ENCODE measurements at places on chromosomes 2 and 18.

DNA sequence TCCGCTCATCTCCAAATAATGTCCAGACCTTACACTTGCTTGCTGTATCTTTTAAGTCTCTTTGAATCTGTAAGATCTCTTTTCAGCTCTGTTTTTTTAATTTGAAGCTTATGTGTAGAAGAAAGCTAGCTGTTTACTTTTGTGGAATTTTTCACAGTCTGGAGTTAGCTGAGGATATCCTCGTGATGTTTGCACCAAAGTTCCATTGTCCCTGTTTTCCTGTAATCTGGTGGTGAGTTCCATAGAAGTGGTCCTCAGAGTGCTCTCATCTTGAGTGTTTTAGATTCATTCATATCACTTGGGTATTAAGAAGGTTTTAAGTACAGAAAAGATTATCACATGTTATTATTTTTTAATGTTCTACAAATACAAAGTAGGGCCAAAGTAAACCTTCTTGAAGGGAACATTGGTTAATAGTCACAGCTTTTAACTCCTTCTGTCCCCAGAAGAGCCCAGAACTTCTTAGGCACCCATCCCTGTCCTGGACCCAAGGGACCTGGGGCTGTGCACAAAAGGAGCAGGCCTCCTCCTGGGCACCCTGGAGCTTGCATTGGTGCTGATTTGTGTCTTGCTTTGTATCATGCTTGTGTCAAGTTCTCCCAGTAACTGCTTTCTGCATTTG lies 15.0 kb downstream of the MLPH start:
- no peak for DNase-seq

- DNase-seq, result no peak
Observed at GRCh38 chr2:223787358-223787757, 50.0 kb downstream of the AP1S3 start.

- DNase-seq, result no peak
Observed at GRCh38 chr2:169877398-169877797, 50.1 kb downstream of the UBR3 start.

DNA sequence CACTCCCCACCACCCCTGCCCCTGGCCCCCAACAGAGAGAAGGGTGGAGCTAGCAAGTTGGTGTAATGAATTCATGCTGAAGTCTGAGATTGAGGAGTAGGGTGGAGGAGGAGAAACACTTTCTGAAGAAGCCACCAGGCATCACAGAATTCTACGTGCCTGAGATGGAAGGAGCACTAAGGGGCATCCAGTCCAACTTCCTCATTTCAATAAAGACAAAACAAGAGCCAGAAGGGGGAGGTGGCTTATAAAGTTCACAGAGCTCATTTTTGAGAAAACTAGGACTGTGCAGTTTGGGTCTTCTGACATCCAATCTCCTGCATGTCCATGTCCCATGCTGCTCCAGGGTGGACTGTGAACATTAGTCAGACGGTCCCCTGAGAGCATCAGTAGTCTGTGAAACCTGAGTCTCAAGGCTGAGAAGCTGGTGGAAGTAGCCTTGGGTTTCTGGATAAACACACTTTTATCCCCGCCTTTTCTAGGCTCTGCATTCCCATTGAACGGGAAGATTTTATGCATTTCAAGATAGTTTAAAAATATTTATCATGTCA lies 77.7 kb downstream of the TRIM43 start:
- DNase-seq, result no peak

- no peak for DNase-seq
Observed at GRCh38 chr2:7649461-7650228, 732.4 kb downstream of the RNF144A start.

- DNase-seq, result no peak
Observed at GRCh38 chr2:159136391-159136790, 150.1 kb downstream of the WDSUB1 start.

DNA sequence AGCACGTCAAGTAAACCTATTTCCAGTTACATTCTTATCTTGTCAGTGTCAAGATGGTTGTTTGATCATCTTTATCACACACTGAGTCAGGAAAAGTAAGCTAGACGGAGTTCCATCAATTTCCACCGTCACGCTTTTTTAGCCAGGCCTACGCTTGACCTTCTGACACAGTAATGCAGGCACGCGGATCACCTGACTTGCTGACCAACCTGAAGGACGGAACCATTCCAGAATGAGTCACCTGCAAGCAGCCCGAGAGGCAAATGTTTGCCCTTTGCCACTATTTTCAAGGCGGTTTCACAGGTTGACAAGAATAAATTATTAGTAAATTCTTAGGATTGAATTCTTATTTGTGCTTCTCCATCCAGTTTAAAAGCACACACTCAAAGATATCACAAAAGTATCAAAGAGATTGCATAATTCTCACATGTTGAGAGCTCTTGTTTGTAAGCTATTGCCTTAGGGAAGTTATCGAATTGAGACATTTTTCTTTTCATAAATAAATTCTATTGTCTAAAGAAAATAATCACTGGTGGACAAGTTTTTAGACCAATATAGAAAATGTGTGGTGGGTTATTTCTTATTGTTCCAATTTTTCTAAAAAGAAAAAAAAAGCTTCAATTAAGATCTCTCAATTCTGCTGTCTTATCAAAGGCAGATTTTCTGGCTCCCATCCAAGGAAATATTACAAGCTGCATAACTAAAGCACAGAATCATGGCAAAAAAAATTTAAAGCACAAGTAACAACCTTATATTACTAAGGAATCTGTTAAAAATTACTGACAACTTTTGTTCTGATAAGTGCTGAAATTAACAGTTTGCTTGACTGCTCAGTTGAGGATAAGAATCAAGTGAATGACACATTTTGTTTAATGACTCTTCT lies 31.9 kb downstream of the UXS1 start:
- DNase-seq, result no peak

DNA sequence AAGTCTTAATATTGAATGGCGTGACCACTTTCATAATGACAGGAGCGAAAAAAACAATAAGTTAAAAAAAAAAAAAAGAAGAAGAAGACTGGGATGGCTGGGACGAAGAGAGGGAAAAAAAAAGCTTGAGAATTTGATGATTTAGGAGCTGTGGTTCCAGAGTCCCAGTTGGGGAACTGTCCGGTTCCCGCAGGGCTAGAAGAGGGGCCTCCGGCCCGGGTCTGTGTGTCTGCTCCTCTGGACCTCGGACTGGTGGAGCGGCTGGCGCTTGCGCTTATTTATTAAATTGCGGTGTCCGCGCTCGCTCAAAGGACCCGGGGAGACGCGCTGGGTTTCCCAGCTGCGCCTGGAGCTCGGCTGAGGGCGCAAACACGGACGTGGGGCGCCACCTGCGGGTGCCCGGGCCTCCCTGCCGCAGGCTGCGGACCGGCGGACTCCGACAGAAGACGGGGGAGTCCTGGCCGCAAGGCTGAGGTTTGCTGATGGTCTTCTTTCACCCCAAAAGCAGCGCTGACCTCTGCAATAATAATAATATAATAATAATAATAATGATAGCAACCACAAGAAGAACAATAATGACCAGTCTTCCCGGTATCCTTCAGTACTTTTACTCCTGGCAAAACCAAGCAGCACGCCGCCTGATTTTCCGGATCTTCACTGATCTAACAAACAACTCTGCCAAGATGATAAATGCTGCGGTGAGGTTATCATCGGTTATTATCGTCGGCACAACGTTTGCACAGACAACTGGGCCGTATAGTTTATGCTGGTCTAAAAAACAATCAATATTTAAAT lies at the start of gene CBLN2:
Gene CBLN2, minus strand, starts transcription at position 251 of the 795 bp plus-strand sequence. CDS start 2,182 bp downstream, outside the sequence.
- peak; percentile 68 for DNase-seq

- no peak for DNase-seq
Observed at GRCh38 chr2:181483211-181483610, 26.0 kb downstream of the ITGA4 start.

- no peak for DNase-seq
Observed at GRCh38 chr2:207655000-207655399, 29.8 kb upstream of the METTL21A start.

GRCh38 chr2:165634855-165635254 lies 159.2 kb downstream of the GALNT3 start:
- no peak for DNase-seq

- no peak for DNase-seq
Observed at GRCh38 chr2:154740361-154740760, 41.9 kb downstream of the KCNJ3 start.

DNA sequence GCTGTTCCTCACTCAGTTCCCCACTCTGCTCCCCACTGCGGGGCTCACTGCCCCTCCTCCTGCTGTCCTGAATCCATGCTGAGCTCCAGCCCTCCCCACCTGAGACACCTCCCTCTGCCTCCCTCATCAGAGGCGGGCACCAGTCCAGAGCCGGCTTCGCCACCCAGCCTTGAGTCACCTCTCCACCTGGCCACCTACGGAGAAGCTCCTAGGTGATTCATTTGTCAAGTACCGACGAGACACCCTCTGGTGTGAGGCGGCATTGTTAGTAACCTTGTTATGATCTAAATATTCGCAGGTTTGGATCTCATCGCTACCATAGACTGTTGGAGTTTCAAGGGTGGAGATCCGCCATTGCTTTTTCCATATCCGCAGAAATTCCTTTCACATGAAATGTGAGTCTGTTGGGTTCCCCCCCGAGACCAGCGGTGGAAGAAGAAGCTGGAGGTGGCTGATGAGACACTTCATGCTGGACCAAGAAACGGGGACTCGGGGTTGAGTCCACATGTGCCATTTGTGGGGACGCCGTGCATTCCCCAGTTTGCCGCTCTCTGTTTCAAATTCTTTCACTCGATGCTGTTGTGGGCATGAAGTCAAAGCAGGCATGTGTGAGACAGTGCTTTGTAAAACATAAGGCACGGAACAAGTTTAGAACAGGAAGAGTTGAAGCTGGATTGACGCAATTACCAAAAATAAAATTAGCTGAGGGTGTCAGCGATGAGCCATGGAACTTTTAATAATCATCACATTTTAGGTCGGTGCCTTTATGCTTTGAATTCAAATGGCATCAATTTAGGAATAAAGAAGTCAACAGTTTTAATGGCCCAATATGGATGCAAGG lies 259.8 kb upstream of the HDAC4 start:
- DNase-seq, result no peak

DNA sequence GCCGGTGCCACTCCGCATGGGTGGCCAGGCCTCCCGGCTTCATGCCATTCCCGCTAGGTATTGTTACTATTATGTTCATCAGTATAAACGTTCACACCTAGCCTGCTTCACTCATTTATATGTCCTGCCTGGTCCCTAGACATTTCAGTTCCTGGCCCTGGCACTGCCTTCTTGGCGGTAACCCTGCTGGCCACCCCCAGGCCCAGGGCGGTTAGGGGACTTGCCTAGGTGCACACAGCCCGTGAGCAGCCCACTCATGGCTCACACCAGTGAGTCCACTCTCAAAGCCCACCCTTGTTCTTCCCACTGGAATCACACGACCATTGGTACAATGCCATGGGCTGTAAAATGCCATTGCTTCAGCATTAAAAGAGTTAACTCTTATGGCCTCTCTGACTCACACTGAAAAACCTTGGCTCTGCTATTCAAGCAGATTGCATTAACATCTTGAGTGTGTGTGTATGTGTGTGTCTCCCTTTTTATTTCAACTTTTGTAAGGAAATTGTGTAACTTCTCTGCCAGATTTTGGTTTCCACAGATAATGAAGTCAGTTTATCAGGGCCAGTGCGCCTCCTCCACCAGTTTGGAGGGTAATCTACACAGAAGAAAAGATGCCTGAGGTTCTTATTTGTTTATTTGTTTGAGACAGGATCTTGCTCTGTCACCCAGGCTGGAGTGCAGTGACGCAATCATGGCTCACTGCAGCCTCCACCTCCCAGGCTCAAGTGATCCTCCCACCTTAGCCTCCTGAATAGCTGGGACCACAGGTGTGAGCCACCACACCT lies 74.2 kb downstream of the RAB31 start:
- DNase-seq, result no peak

DNA sequence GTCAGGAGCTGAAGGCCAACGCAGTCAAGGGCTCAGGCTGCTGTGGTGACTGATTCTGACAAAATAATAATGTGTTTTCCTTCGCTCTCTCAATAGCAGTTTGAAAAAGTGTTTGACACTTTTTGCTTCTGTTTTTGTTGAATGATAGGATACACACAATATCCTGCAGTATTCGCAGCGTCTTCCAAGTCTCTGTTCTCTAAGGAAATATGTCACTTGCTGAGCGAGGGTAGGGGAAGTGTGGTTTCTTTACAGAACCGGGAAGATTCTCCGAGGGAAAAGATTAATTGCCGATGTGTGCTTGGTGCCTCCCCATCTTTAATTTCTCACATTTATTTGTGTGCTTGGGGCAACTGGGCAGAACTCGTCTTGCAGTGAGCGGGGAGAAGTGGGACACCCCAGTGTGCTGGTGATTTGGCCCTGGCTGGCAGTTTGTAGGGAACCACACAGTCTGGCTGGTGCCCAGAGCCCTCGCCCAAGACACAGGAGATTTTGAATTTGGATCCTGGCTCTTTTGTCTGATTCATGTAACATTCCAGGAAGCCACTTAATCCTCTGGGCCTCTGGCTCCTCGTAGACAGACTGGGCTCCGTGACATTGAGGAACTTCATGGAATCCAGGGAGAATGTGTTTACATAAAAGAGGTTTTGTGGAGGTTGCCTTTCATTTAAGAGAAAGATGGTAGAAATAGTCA lies 169.4 kb downstream of the LDLRAD4 start:
- DNase-seq, result no peak

DNA sequence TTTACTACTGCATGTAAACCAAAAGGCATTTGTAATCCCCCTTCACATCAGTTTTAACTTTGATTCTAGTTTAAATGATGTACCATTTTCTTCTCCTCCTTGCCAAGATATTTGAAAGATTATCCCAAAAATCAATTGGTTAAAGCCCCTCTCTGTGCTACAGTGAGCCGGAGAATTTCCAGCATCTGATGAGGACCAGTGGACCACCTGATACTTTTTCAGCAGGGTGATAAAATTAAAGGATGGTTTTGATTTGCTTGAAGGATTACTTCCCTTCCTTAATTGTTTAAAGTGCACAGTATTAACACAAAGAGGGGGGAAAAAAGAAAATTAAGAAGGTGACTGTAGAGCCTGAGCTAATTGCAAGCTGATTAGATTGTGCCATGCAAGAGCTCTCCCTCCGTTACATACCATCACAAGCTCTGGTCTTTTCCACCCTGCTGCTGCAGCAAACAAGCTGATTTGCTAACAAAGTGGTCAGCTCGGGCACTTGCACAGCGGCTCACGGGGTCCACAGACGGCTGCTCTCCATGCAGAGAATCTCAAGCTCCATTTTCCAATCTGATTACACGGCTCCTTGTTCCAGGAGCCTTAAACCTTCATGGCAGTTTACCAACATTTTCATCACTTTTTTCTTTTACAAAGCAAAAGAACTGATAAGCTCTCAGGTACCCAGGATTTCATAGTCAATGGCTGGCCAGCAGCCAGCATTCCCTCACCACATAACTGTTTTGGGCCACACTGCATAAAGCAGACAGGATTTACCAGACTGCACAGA lies 22.1 kb downstream of the FIGN start:
- no peak for DNase-seq

DNA sequence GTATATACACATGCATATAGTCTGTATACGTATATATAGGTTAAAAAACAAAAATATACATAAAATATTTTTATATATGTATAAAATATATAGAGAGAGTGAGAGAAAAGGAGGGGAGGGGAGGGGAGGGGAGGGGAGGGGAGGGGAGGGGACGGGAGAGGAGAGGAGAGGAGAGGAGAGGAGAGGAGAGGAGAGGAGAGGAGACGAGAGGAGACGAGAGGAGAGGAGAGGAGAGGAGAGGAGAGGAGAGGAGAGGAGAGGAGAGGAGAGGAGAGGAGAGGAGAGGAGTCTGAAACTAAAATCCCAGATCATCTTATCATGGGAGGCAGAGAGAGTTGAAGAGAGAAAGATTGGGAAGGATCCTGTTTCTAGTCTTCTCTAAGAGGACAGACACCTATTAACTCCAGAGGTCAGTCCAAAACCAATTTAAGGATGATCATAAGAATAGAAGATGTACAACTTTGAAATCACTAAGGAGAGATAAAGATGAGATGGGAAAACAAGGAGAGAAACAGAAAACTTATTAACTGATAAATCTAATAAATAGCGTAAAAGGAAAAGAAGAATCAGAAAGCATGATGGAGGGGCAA lies 195.4 kb downstream of the SRBD1 start:
- DNase-seq, result no peak
